GM04503 (cell line): ENCODE measurements at places on chromosomes 6 and 20.

- no peak for DNase-seq
Measured at GRCh38 chr6:15653581-15653980, 9.2 kb downstream of the DTNBP1 start.

DNA sequence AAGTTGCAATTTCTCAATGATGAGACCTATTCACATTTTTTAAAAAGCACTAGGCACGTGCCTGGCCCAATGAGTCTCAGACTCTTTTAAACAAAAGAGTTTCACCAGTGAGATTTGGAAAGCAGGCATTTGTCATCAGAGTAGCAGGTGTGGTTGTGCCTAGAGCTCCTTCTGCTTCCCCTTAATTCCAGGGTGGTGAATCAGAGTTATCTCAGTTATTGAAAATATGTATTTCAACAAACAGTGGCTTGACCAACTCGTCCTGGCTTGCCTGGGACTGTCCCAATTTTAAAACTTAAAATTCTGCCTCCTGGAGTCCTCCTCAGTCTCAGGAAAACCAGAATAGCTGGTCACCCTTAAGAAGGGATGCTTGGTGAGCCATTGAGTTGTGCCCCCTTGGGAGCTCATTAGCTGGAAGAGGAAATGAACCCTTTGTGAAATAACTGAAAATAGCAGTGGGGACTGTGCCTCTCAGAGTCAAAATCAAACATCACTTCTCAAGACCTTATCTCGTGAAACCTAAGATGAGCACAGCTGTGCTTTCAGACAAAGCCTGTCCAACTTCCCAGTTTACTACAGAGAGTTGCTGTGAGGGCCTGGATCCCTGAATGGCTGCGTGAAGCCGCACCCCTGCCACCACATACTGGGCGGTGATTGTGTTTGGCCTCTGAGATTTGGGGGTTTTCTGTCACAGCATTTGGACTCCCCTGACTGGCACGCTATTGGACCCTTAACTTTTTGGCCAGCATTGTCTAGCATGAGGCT, 116.3 kb downstream of the ANKRD60 start:
- peak; percentile 76 for DNase-seq

DNA sequence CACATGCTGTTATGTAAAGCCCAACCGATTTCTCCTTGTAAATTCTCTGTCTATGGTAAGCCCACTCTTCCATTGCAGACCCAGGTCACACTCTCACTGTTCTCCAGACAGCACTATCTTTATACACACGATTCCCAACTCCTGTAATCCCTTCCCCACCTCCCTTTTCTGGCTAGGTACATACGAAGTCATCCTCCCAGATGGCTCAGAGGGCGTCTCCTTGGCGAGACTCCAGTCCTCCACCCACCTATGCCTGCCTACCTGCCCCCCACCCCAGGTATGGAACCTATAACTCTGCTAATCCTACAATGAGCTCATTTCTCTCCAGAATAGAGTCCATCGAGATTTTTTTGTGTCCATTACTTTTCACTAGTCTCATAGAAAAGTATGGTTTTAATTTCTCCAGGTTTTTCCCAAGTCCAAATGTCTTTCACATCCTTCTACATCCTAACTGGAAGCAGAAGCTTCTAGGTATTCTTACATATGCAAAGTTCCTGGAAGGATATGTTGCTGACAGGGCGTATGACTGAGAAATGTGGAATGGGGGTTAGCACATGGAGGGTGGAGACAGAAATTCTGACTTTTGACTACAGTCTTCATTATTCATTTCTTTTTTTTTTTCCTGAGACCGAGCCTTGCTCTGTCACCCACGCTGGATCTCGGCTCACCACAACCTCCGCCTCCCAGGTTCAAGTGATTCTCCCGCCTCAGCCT, 22.8 kb downstream of the SCML4 start:
- DNase-seq, result no peak

DNA sequence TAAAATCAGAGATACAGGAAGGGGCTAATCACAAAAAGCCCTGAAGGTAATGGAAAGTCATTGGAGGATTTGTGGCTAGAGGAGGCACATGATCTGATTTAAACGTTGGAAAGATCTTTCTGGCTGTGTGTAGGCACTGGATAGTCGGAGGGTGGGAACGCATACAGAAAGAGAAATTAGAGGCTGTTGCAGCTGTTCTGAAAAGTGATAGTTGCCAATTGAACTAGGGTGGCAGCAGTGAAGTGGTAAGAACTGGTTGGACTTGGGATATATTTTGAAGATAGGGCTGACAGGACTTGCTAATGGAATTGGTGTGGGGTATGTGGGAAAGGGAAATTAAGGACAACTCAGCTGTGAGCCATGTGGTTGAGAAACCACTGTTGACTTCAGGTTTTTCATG, 223.6 kb downstream of the OGFRL1 start:
- no peak for DNase-seq

DNA sequence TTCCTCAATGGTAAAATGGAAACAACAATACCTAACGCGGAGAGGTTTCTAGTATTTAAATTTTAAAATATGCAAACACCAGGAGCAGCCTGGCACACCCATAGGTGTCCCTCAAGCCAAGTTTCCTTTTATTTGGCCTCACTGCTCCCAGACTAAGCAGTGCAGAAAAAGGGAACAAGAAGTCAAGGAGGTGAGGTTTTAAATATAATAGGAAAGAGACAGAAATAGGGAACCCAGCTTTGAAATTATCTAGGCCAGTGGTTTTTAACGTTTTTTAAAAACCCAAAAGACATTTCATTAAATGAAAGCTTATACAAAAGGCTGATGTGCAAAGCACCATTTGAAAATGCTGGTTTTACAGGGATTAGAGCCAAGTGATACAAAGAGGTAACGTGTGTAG, 109.6 kb downstream of the SLC22A3 start:
- no peak for DNase-seq

GRCh38 chr20:59259946-59260345, 40.5 kb upstream of the EDN3 start:
- DNase-seq, result no peak

GRCh38 chr6:153947808-153948447, 91.1 kb upstream of the OPRM1 start:
- no peak for DNase-seq

DNA sequence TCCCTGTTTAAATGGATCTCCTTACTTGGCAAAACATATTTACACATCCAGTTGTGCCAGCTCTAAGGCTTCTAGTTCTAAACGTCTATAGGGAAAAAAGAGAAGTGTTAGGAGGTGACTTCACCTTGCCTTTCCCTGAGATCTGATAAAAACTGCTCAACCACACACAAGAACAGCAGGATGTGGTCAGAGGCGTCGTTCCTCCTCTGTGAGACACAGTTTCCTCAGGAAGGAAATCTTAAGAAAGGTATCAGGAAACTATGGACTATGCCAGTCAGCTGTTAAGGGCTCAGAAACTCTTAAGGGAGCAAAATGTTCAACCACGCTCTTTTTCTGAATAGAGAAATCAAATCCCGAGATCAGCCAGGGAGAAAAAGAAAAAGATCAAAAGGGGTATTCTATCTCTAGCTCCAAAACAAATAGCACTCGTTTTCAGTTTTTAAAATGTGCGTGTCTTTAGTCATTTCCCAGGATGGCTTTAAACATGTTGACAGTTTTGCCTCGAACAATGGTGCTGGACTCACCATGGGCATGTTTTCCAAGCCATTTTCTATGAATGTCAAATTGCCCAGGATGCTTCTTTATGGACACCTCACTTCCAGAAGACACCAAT, 154.5 kb downstream of the HACE1 start:
- DNase-seq, result no peak

- no peak for DNase-seq
Measured at GRCh38 chr6:2155206-2155605, 90.2 kb downstream of the GMDS start.

DNA sequence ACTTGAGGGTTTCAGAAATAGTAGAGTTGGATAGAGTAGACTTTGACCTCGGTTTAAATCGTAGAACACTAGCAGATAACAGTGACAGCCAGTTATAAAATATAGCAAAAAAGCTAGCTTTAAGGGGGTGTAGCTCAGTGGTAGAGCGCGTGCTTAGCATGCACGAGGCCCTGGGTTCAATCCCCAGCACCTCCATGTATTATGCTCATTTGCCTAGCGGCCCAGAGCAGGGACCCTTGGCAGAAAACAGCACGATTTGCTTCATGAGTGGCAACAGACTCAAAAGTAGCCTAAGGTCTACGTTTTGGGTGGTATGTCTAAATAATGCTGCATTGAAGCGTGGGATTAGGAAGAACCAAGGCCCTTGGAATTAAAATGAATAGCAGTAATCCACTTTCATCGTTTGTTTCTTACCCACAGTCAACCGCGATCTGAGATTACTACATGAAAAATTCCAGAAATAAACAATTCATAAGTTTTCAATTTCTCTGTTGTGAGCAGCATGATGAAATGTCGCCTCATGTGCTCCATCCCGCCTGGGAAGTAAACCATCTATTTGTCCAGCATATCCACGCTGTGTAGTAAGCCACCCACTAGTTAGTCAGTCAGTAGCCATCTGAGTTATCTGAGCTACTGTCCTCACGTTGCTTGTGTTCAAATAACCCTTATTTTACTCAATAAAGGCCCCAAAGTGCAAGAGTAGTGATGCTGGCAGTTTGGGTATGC, 184.9 kb downstream of the GPX5 start:
- DNase-seq, result no peak

DNA sequence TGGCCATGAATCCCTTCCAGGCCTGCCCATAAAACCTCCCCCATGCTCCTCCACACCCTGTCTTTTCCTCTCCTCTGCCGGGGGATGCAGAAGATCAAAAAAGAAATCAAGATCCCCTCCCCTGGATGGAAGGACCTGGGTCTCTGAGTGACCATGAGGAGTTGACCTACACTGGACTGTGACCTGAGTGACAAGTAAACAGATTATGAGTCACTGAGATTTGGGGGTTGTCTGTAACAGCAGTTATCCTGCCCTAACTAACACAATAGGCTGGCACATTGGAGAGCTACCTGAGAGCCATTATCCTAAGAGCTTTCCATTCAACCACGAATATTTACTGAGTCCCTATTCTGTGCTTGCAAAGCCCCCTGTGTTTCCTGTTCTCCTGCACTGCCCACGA, 28.4 kb upstream of the SIRPA start:
- no peak for DNase-seq
